ENCODE measurements at places on chromosomes 3 and 15. TPM values are rescaled to one million over a fixed set of nuclear protein-coding genes. Genes with fewer than 3 reads are reported as not detected.

DNA sequence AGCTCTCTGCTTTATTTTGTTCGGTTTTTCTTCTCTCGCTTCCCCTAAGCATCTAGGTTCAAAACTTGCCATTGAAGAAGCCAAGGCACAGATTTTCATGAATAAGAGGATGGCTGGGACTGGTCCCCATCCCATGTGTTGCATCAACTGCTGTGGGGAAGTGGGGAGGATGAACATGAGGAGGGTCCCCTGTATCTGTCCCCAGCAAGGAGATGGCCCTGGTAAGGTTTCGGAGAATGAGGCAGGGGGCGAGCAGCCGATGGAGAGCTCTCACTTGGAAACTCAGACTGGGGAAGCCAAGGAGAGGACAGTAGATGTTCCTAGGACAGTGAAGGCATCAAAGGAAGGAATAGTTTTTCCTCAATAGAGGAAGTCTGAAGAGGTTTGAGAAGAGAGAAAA lies 142.0 kb upstream of the ATP2B2 start:
- DNase-seq: no peak

SCN11A gene
- total RNA-seq: not detected

UTS2B gene
- total RNA-seq: not detected

DNA sequence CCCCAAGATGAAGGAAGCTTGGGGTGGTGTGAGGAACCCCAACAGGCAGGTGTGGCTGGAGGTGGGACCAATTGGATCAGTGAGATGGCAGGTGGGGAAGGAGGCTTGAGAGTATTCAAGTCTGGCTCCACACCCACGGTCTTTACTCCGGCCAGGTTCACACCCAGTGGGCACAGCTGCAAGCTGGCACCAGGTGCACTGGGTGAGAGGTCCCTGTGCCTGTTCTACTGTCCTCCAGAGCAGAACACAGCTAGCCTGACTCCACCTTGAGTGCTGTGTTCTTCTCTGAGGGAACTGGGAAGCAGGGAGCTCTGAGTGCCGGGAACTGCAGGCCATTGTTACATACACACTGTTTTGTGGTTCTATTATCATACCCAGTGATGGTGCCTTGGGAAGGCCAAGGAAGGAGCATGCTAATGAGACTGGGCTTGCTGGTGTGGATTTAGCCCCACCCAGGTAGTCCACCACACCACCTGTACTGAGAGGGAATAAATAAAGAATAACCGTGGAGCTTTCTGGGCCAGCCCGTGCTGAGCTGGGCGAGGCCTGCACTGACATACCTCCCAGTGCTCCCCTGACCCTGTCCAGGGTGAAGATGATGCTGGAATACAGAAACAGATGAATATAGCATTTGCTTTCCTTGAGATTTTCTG lies 93.4 kb downstream of the ABHD5 start:
- DNase-seq: no peak

- DNase-seq: no peak
Observed at GRCh38 chr3:167302678-167303077, 77.4 kb downstream of the ZBBX start.

DNA sequence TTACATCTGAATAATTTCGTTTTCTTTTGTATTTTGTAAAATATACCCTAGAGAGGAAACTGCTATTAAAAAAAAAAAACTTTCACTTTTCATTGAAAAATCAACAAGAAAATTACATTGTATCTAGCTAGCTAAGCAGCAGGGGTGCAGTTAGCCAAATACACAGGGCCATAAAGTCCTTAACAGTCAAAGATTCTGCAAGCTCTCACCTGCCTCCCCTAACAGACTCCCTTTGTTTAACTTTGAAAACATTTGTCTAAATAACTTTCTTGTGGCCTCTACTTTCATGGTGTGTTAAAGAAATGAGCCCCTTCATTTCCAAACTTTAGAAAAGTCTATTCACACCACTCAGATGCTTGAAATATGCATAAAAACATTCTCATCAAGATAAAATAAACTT lies 23.3 kb downstream of the CBLB start:
- no peak for DNase-seq

- no peak for DNase-seq
Observed at GRCh38 chr3:110608566-110608965, 463.1 kb upstream of the NECTIN3 start.

DNA sequence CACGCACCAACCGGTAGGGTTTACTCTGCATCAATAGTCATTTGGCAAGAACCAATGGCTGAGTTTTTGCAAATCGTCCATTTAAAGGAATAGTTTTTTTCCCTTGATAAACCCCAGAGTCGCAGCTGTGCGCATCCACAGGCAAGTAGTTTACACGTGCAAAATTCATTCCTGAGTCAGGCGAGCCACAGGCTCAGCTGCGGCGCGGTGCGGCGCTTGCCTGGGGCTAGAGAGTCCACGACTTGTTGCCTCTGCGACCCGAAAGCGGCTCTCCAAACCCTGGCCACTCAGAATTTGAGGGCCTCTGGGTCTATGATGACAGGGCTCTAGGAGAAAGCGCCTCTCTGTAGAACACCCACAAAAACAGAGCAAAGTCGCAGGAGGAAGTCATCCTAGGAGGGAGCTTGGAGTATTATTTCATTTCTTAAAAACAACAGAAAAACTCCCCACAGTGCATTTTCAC lies 36.7 kb downstream of the ZIC4 start:
- no peak for DNase-seq

GRCh38 chr15:75731248-75732151 lies 18.9 kb upstream of the CSPG4 start:
- no peak for DNase-seq

KCNMB2 gene
- 7.8 TPM for total RNA-seq

BCL2A1 gene
- total RNA-seq: 1.8 TPM

VILL gene
- 6.1 TPM for total RNA-seq

- no peak for DNase-seq
Observed at GRCh38 chr3:88784925-88785324, 322.5 kb upstream of the EPHA3 start.

SPATA12 gene
- total RNA-seq: not detected

MYLK gene
- 116 TPM for total RNA-seq

DNA sequence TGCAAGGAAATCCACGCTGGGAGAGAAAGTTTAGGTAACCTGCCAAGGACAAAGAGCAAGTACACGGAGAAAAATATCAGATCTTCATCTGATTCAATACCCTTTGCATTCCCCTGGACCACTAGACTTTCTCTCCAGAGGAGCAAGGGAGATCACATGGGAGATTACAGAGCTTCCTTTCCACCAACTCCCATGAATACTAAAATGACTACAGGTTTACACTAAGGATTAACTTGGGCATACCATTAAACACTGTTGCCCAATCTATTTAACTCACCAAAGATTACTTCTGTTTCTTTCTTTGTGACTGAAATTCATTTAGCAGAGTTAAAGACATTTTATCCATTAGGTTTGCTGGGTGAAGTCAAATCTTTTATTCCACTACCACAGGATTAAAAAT lies 71.2 kb downstream of the RYK start:
- no peak for DNase-seq

Data from left cardiac atrium (tissue), 4 donors.